ENCODE measurements at places on chromosomes 2 and 18.
A peak's percentile ranks its signal among the peaks of the same experiment; 100 is the strongest.

DNA sequence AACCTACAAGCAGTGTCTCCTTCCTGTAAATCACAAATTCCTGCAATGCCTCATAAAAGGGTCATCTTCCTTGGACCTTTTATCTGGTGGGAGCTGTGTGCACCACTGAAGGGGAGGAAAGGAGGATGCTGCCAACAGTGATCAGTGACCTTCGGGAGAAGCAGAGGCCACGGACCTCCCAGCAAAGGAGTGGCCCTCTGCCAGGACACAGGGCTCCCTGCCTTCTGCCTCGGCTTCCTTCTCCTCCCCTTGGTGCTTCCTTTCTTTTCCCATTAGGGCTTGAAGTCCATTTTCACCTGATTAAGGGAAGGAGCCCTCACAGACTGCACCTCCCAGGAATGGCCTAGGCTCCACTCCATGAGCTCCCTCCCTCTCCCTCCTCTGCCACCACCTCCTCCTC lies 85.3 kb upstream of the ITGA6 start:
- DNase-seq, result no peak

DNA sequence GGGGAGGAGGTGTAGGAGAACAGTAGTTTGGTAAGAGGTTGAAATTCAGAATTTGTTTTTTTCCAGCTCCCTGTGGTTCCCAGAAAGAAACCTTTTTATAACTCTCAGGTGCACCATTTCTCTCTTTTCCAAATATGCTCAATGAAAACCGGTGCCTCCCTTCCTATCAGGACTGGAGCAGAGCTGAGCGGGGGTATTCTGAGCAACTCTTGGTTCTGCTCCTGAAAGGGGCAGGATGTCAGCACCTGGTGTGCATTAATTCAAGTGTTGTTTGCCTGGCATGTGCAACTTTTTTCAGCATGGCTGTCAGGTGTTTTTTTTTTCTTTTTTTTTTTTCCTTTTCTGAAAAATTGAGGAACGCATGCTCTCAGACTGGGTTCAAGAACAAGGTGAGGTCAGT lies 74.1 kb downstream of the MAPK4 start:
- DNase-seq, result no peak

- no peak for DNase-seq
These were observed 796 bp downstream of the MYO1B start for GRCh38 chr2:191245869-191246531.

DNA sequence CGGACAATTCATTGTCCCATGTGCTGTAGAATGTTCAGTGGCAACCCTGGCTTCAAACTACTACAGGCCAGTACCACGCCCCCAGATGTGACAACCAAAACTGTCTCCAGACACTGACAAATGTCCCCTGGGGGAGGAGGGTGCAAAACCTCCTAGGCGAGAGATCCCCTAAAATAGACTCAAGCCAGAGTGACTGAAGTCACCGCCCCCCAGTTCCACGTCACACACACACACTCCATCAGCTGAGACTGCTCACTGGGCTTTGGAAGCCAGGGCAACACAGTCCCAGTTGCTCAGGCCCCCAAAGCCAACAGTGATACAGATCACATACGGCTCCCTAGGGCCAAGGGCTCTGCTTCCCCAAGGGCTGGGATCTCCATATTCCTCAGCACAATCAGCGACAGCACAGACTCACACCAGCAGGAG lies 19.1 kb downstream of the HDAC4 start:
- DNase-seq, result no peak

GRCh38 chr2:238100049-238100820 lies at the start of gene ESPNL:
ESPNL (plus strand) TSS chr2:238100340; CDS start chr2:238100420, 80 bp downstream.
- DNase-seq, result peak; percentile 79

- no peak for DNase-seq
These were observed 54.7 kb upstream of the SP5 start for GRCh38 chr2:170660409-170660808.

- DNase-seq, result no peak
These were observed 67.5 kb downstream of the MBOAT2 start for GRCh38 chr2:8935982-8936381.

GRCh38 chr2:176678571-176678970 lies 409.3 kb downstream of the MTX2 start:
- no peak for DNase-seq

- DNase-seq, result no peak
These were observed 1490.7 kb downstream of the SUCLG1 start for GRCh38 chr2:82968358-82968757.

GRCh38 chr2:101912545-101912944 lies 79.2 kb upstream of the IL1R2 start:
- no peak for DNase-seq

GRCh38 chr2:62054029-62054791 lies 141.7 kb upstream of the B3GNT2 start:
- DNase-seq, result no peak
